ENCODE measurements at places on chromosomes 16 and 17.

DNA sequence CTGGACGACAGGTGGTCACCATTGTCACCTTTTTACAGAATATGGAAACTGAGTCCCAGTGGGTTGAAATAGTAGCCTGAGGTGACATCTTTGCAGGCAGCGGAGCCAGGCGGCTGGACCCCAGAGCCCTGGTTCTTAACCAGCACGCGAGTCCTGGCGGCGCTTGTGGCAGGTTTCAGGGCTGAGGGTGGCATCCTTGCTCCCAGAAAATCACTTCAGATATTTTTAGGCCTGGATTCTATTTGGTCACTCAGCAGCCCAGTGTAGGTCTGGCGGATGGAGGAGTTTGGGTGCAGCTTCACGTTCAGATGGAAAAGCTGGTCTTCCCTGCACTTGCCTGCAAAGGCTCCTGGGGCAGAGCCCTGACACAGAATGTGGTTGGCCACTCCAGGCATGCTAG lies 354.0 kb downstream of the SNX29 start:
- DNase-seq, result no peak

DNA sequence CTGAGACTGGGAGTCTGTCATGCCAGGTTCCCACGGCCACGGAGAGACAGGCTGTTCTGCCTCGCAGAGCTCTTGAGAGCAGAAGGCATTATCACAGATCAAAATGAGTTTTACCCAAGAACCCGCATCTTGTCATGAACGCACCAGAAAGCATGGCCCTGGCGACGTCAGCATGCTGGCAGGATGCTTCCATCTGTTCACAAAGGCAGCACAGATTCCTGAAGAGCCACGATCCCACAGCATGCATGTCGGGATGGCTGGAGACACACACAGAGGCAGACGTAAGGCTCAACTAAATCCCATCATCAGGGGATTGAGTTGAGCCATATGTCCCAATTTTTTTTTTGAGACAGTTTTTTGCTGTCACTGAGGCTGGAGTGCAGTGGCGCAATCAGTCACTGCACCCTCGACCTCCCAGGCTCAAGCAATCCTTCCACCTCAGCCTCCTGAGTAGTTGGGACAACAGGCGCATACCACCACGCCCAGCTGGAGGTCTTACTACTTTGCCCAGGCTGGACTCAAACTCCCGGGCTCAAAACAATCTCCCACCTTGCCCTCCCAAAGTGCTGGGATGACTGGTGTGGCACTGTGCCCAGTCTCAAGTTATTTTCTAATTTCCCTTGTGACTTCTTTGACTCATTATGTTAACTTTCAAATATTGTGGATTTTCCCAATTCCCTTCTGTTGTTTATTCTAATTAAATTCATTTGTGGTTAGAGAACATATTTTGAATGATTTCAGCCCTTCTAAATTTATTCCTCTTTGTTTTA lies 11.1 kb downstream of the FANCA start:
- peak; percentile 69 for DNase-seq

DNA sequence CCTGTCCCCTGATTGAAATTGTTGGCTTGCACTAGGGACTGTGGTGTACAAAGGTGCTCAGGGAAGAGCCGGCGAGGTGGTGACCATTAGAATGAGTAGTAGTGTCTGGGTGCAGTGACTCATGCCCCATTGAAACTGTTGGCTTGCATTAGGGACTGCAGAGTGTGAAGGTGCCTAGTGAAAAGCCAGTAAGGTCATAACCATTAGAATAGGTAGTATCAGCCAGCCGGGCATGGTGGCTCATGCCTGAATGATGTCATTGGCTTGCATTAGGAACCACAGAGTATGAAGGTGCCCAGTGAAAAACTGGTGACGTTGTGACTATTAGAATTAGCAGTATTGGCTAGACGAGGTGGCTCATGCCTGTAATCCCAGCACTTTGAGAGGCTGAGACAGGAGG lies 78.9 kb downstream of the ABCC6 start:
- DNase-seq, result no peak

DNA sequence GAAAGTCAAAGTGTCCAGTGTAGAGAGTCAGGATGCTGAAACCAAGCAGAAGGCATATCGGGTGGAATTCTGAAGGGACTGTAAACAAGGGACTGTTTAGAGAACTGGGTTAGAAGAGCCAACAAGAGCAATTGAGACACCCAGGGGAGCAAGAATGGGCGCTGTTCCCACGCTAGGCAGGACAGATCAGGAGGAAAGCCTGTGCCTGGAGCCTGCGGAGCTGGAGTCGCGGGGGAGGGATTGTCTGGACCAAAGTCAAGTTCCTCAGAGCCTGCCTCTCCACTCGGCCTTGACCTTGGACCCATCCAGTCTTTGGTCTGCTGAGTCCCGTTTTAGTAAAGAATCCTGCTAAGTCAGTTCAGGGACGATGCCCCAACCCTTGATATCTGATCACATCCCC lies 14.7 kb upstream of the KLHL36 start:
- DNase-seq, result no peak

DNA sequence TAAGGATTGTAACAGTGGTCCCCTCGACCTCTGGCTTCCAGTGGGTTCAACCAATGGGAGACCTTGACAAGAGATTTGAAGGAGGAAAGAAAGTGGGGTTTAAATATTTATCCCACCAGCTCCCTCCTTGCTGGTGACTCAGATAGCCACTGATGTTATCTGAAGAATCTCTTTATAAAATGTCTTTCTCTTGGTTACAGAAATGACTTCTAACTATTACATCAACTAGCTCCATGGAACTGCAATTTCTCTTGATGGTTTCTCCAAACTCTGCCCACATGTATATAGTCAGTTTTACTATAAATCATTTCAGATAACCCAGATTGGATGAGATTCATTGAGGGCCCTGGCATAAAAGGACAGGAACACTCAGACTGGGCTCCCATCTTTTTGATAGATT lies 920.2 kb upstream of the SOX9 start:
- no peak for DNase-seq
